ENCODE measurements at places on chromosomes 16 and 17.
A peak's percentile ranks its signal among the peaks of the same experiment; 100 is the strongest.

DNA sequence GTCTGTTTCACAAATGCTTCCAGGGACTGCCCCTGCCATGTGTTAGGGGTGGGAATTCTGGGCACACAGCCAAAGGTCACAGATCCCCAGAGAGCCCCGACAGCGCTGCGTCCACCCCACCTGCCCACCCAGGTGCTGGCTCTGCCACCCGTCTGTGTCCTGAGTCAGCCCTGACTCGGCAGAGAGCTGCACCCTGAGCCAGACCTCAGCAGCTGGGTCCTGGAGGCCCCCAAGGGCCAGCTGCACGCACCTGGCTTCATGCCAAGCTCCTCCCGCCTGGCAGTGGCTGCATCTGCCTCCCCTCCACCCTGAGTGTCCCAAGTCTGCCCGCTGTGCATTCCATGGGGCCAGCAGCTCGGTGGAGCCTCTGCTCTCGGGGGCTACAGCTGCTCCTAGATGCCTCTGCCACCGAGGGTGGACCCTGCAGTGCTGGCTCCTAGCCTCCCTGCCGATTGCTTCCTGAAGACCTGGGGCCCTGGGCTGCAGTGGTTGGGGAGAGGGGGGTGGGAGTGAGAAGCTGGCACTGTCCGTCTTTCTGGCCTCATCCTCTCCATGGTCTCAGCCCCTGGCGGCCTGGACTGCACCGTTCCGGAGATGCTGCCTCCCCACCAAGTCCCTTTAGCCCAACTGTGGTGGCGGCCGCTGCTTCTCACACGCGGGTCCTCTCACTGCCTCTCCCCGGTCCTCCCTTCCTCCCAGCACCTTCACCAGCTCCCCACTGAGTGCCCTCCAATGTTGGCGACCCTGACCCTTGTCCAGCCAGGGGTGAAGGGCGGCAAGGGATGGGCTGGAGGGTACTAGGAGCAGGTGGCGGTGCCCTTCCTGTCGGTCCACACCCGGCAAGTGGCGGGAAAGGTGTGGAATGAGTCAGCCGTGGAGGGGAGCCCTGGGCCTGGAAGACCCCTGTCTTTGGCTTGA, 3.0 kb downstream of the SECTM1 start:
- DNase-seq = no peak

GRCh38 chr16:56525236-56525635, 5.4 kb upstream of the BBS2 start:
- no peak for DNase-seq

GRCh38 chr16:25270577-25270976, 12.9 kb upstream of the ZKSCAN2 start:
- no peak for DNase-seq

DNA sequence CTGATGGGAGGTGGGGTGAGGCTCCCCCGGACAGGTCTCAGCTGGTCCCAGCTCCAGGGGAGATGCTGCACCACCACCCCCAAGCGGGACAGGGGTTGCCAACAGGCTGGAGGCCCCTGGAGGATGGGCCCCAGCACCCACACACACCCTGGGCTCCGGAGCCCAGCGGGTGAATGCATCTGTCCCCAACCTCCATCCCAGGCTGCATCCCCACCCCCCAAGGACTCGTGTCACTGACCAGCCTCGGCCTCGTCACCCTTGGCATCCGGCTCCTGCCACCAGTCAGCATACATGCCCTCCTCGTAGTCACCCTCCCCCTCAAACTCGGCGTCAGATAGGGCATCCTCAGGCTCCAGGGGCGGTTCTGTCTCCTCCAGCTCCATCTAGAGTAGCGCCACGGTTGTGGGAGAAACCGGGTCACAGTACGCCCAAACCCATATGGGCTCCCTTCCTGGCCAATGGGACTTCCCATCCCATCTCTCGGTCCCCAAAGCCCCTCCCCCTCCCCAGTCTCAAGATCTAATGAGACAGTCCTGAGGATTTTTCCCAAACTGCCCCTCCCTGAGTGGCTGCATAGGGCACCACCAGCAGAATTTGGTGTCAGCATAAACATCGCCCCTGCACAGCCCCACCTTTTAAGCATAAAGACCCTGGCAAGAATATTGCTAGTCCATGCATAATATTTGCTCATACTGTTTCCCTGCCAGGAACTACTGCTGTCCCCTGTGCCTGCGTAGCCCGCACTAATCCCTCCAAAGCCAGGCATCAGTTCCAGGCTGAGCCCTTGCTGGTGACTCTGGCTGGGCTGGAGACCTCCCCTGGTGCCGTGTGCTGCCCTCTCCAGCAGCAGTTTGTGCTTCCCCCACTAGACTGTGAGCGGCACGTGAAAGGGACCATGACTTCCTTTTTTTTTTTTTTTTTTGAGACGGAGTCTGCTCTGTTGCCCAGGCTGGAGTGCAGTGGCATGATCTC, 8.4 kb downstream of the P3H4 start:
- DNase-seq = peak; percentile 74

- DNase-seq = peak; percentile 85
These were observed 29.7 kb upstream of the WSB1 start for GRCh38 chr17:27264068-27264812.

GRCh38 chr17:34723875-34724274, 144.5 kb downstream of the TMEM132E start:
- DNase-seq = no peak

GRCh38 chr17:76427501-76428231, 25.3 kb downstream of the UBE2O start:
- peak; percentile 47 for DNase-seq

DNA sequence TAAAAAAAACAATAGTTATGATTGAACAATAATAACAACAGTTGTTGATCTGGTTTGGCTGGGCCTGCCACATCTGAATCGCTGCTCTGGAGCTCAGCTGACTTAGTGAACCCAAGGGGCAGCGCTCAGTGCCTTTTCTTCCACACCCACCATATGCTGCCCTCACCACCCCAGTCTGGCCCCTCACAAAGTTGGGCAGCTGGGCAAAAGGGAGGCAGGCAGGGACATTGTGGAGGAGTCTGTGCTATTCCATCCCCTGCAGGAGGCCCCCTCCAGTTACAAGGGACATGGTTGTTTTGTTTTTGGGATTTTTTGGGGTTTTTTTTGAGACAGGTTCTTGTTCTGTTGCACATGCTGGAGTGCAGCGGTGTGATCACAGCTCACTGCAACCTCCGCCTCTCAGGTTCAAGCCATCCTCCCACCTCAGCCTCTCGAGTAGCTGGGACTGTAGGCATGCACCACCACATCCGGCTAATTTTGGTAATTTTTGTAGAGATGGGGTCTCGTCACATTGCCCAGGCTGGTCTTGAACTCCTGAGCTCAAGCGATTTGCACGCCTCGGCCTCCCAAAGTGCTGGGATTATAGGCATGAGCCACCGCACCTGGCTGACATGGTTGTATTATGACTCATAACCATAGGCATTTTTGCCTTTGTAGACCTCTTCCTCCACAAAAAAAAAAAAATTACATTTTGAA, 8.6 kb upstream of the PECAM1 start:
- DNase-seq = no peak

DNA sequence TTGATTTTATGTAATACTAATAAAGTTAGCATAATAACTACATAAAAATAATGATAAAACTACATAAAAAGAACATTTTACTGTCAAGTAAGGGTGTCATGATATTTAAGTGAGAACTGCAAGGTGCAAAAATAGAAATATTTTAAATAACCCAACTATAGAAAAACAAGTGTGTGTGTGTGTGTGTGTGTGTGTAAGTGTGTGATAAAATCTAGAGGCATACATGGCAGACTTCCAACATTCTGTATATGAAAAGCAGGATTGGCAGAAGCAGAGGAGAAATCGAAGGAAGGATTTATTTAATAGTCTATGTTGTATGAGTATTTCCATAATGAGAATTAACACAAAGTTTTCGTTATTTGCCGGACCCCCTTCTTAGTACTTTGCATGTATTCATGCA, 334.1 kb downstream of the KCNJ2 start:
- no peak for DNase-seq
